NCI-H1092 (cell line): ENCODE measurements at places on chromosomes 12 and 14.

- no peak for DNase-seq
Measured at GRCh38 chr12:25942709-25943108, 15.8 kb upstream of the RASSF8 start.

GRCh38 chr14:88546621-88547385, 8.0 kb downstream of the PTPN21 start:
- no peak for DNase-seq

DNA sequence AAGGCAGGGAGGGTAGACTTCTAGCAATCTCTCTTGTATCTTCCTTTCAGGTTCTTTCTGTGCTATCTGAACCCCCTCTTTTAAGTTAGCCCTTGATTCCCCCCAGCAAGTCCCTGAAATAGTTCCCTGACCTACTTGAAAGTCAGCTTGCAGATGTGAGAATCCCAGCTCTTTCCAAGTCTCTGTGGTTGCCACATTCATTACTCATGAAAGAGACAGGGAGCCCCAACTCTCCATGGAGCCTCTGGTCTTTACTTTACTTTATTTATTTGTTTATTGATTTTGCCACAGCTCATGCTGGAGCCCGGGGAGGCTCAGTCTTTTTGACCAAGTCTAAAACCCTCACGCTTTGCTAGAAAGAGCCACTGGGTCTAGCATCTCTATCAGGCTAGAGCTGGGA, 193.6 kb upstream of the FAR2 start:
- DNase-seq = no peak

DNA sequence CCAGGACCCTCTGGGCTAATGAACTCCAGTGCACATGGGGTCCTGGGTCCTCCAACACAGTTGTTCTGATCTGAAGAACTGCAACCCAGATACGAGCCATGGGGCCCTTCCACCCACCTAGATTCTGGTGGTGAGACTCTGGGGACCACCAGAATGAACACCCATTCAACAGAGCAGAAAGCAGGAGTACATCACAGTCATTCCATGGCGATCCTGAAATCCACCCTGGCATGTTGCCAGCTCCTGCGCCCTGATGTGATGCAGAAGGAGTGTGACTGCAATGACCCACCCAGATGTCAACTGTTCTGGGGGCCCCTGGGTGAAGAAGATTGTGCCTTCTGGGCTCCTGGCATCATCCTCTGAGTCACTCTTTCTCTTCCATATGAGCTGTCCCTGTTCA, 211.6 kb downstream of the KIF26A start:
- DNase-seq = no peak

DNA sequence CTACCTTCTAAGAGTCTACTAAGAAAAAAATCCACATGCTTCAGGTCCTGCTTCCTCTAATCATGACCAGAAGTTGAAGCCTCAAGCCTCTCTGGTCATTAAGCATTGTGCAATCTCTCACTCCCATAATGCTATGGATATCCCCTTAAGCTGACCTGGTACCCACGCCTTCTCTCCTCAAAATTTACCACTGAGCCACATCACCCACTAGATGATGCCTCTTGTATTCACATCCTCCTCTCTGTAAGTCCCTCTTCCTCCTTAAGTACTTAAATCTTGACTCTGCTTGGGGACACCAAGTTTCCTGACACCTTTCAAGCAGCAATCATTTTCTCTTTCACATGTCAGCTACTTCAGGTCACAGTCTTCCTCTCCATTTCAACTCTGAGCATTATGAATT, 9.8 kb downstream of the GALNT4 start:
- DNase-seq = no peak

- no peak for DNase-seq
Measured at GRCh38 chr12:31622038-31622437, 31.1 kb upstream of the DENND5B start.

DNA sequence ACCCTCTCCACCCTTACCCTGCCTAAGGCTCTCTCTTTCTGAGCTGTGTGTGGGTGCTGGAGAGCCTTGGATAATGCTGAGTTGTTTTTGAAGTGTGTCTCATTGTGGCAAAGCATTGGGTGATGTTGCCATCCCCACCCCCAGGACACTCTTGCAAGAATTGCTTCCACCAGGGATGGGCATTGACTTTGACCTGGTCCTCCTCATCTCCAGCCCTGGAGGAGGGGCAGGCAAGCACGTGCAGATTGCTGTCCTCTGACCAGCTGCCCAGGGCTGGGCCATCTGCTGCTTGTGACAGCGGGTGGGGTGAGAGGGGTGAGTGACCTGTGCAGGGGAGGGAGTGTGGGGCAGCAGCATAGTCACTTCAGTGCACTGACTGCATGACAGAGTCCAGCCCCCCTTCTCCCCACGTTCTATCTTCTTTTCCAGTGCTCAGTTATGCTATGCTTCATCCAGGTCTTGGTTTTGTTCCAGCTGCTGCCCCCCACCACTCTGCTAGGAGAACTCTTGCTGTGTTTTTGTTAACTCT, 26.2 kb downstream of the SUSD6 start:
- DNase-seq = no peak

GRCh38 chr12:11705010-11705409, 55.5 kb downstream of the ETV6 start:
- DNase-seq = no peak

DNA sequence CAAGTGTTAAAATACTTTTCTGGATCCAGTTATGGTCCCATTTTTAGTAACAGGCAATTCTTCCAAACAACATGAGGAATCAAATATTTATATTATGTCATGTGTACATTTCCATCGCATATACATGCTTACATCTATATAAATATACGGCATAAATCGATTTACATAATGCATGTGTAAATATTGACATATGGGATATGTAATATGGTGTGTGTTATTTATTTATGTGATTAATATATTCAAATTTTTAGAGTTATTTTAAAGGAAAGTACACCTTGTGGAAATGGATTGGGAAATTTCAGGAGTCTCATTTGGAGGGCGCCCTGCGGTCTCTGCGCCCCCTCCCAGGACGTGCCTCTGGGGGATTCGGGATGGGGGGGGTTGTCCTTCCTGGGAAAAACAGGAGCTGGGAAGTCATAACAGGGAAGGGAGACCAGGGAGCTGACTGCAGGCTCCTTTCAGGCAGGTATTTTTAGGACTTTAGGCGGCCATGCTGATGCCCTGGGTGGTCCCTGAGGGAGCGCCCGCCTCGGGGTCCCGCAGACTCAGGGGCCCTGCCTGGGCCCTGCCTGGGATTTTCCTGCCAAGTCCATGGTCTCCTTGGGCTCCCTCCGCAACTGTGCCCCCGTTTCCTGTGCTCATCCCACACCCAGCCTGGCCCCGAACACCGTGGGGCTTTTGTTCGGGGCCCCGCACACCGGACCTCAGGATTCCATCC, 82.7 kb upstream of the SFSWAP start:
- no peak for DNase-seq

GRCh38 chr12:3685830-3686229, 67.1 kb downstream of the CRACR2A start:
- no peak for DNase-seq

DNA sequence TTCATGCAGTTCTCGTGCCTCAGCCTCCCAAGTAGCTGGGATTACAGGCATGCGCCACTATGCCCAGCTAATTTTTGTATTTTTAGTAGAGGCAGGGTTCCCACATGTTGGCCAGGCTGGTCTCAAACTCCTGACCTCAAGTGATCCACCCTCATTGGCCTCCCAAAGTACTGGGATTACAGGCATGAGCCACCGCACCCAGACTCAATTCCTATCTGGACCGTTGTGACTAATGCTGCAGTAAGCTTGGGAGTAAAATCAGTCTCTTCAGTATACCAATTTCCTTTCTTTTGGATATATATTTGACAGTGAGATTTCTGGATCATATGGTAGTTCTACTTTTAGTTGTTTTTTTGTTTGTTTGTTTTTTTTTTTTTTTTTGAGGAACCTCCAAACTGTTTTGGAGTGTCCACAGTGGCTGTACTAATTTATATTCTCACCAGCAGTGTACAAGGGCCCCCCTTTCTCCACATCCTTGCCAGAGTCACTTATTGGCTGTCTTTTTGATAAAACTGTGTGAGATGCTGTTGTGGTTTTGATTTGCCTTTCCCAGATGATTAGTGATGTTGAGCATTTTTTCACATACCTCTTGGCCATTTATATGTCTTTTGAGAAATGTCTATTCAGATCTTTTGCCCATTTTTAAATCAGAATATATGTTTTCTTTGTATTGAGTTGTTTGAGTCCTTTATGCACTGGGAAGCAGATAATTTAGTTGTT, 37.3 kb upstream of the EVL start:
- DNase-seq = no peak

DNA sequence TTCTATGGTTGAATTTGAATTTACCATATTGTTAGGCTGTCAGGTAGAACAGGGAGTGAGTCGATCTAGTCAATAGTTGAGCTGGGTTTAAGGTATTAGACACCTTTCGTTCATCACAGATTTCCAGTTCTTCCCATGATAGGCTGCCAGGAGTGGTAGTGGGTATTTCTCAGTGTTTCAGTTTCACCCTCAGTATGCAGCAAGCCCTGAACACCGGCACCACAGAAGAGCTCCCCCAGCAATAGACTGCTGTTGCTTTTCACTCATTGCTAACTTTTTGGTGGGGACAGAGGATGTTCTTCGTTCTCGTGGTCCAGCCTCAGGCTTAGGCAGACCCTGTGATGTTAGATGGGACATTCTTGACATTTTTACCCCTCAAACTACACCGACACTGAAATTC, 164.6 kb downstream of the PTPRO start:
- DNase-seq = no peak

- DNase-seq = no peak
Measured at GRCh38 chr12:40525054-40525453, 167.2 kb upstream of the CNTN1 start.
